ENCODE measurements at places on chromosomes 6 and 20. TPM values are rescaled to one million over a fixed set of nuclear protein-coding genes. Genes with fewer than 3 reads are reported as not detected.

The ANGPT4 gene
- polyA plus RNA-seq: 0.34 TPM

The SCUBE3 gene
- polyA plus RNA-seq: 0.02 TPM

The COL9A1 gene
- 0.27 TPM for polyA plus RNA-seq

The TBC1D32 gene
- 3.1 TPM for polyA plus RNA-seq

The PET117 gene
- polyA plus RNA-seq: 5.5 TPM

The SALL4 gene
- 2.8 TPM for polyA plus RNA-seq

The SNRPB2 gene
- polyA plus RNA-seq: 15.3 TPM

The LAMP5 gene
- 0.16 TPM for polyA plus RNA-seq

The ID4 gene
- 15.7 TPM for polyA plus RNA-seq

The TGM3 gene
- 0.40 TPM for polyA plus RNA-seq

The MRPL18 gene
- polyA plus RNA-seq: 47.9 TPM

The OR2H1 gene
- not detected for polyA plus RNA-seq

The WFDC11 gene
- not detected for polyA plus RNA-seq

The IL17F gene
- polyA plus RNA-seq: not detected

The LRFN2 gene
- 1.5 TPM for polyA plus RNA-seq

The ZFP57 gene
- polyA plus RNA-seq: not detected

The HMGN4 gene
- 8.8 TPM for polyA plus RNA-seq

The TOX2 gene
- polyA plus RNA-seq: 2.3 TPM

The LYRM4 gene
- 12.3 TPM for polyA plus RNA-seq

The TAP1 gene
- 18.8 TPM for polyA plus RNA-seq

The KHDC1L gene
- polyA plus RNA-seq: 0.28 TPM

The GPX5 gene
- not detected for polyA plus RNA-seq

The NRN1 gene
- 4.3 TPM for polyA plus RNA-seq

The LTB gene
- 1.4 TPM for polyA plus RNA-seq

The POU5F1 gene
- 8.6 TPM for polyA plus RNA-seq

The HCRTR2 gene
- polyA plus RNA-seq: not detected

The NHLRC1 gene
- 1.8 TPM for polyA plus RNA-seq

The CST9L gene
- polyA plus RNA-seq: not detected

The TMC2 gene
- polyA plus RNA-seq: 0.19 TPM

The DST gene
- 42.4 TPM for polyA plus RNA-seq

The EYA2 gene
- 1.7 TPM for polyA plus RNA-seq
